ENCODE measurements at places on chromosomes 1 and 21. TPM values are rescaled to one million over a fixed set of nuclear protein-coding genes. Genes with fewer than 3 reads are reported as not detected.

TATDN3 gene
- 14.9 TPM for total RNA-seq

ZNF648 gene
- not detected for total RNA-seq

LTN1 gene
- total RNA-seq: 20.7 TPM

C1orf226 gene
- total RNA-seq: 5.1 TPM

APOBEC4 gene
- not detected for total RNA-seq

TTC22 gene
- total RNA-seq: 0.61 TPM

KRTAP19-6 gene
- not detected for total RNA-seq

CDKN2C gene
- total RNA-seq: 0.66 TPM

PLA2G2F gene
- total RNA-seq: not detected

LMOD1 gene
- 0.31 TPM for total RNA-seq

PADI1 gene
- total RNA-seq: 0.13 TPM

AGT gene
- not detected for total RNA-seq

ADORA3 gene
- total RNA-seq: not detected

TRIM62 gene
- total RNA-seq: 6.0 TPM

LIPI gene
- not detected for total RNA-seq

ADORA1 gene
- 2.0 TPM for total RNA-seq

ALX3 gene
- total RNA-seq: not detected

NR5A2 gene
- total RNA-seq: 0.61 TPM

MINDY1 gene
- 16.4 TPM for total RNA-seq

LCE1D gene
- not detected for total RNA-seq

RHD gene
- total RNA-seq: not detected

MTF2 gene
- 85.0 TPM for total RNA-seq

PRDM16 gene
- 2.5 TPM for total RNA-seq

HES2 gene
- total RNA-seq: not detected

FCGR2B gene
- not detected for total RNA-seq

CTNNBIP1 gene
- total RNA-seq: 62.2 TPM

HES3 gene
- total RNA-seq: not detected

KRTAP19-3 gene
- not detected for total RNA-seq

KLHDC8A gene
- total RNA-seq: 0.42 TPM

KIF2C gene
- total RNA-seq: 72.7 TPM

CYYR1 gene
- total RNA-seq: 16.9 TPM

TNNI3K gene
- not detected for total RNA-seq

C1orf185 gene
- total RNA-seq: not detected

MAEL gene
- total RNA-seq: not detected

CHI3L1 gene
- total RNA-seq: 0.44 TPM

CR1 gene
- not detected for total RNA-seq

OR14K1 gene
- not detected for total RNA-seq

GLIS1 gene
- 3.1 TPM for total RNA-seq

PLEKHN1 gene
- 1.3 TPM for total RNA-seq

SLC9A1 gene
- 29.2 TPM for total RNA-seq

Data from endodermal cell (in vitro differentiated cells).